ENCODE measurements at places on chromosomes 4 and X.

DNA sequence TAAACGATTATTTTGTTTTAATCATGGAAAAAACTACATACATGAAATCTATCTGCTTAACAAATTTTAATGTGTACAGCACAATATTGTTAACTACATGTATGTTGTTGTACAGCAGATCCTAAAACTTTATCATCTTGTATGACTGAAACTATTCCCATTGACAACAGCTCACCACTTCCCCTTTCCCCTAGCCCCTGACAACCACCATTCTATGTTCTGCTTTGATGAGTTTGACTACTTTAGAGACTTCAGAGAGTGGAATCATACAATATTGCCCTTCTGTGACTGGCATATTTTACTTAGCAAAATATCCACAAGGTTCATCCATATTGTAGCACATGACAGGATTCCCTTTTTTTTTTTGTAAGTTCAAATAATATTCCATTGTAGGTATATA is 185.9 kb downstream of the CFAP299 start:
- no peak for DNase-seq

GRCh38 chrX:21958916-21959315 is 18.4 kb downstream of the SMS start:
- no peak for DNase-seq

- DNase-seq, result no peak
Measured at GRCh38 chr4:98026362-98026761, 116.9 kb downstream of the STPG2 start.

DNA sequence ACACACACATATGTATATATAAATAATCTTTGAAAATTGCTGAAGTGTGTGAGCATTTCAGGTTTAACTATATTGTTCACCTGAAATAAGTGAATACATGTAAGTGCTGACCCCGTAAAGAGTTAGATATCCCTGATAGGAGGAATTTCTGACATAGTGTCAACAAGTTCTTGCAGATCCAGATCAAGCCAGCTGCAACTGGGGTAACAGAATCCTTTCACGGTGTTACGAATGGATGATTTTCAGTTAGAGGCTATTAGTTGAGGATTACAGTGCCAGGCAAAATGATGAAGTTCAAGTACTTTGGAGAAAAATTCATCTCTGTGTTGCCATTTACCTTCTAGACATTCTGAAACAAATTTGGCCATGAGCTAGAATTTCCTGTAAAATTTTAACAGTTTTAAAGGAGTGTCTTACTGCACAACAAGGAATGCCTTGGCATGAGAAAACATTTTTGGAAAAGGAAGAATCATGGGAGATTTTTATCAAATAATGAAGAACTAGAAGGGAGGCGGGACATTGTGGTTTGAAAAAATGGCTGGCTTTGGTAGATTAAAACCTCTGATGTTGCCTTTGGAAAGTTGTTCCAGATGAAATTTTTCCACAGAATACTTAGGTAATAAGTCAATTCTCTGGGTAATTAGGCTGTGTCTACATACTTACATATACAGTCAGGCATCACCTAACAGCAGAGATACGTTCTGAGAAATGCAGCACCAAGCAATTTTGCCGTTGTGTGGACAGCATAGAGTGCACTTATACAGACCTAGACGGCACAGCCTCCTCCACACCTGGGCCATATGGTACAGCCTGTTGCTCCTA is 84.4 kb upstream of the FAT1 start:
- DNase-seq, result no peak

DNA sequence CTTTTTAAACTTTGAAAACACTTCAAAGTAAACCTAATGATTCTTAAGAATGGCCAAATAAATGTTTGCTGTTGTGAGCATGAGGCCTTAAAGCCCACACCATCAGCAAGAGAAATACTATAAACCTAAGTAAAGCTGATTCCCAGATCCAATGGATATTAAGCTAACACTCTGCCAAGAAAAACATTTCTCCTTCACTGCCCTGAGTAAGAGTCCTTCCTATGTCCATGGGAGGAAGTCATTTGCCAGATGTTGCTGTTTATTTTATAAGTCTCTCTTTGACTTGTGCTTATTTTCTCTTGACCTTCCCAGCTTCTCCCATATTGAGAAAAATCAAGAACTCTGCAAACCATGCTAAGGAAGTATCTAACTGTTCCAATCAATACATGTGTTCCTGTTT is 154.3 kb upstream of the EDNRA start:
- DNase-seq, result no peak

GRCh38 chr4:148831945-148832344 is 389.7 kb upstream of the NR3C2 start:
- no peak for DNase-seq

DNA sequence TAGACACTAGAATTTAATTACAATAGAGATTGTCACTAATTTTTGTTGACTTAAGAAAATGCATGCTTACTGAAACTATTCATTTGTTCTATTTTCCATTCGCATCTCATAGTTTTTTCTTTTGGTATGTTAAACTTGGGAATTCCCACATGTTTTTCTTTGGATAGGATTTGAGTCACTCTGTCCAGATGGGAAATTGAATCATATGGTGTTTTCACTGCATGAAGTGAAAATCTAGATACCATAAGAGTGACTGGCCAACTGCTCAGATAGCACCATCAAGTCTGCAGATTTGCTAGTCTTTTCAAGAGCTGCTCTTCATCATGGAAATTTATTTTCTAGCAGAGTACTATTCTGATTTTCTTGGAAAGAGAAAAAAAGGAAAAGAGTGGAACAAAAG is 172.6 kb downstream of the FAM47B start:
- DNase-seq, result no peak

- no peak for DNase-seq
Measured at GRCh38 chrX:100615005-100615404, 21.6 kb downstream of the TSPAN6 start.

- DNase-seq, result no peak
Measured at GRCh38 chr4:574346-575161, 1.5 kb downstream of the TMEM271 start.

GRCh38 chr4:29560452-29560851 is 1159.7 kb upstream of the PCDH7 start:
- DNase-seq, result no peak

- DNase-seq, result no peak
Measured at GRCh38 chr4:144645102-144645630, 790 bp upstream of the HHIP start.

DNA sequence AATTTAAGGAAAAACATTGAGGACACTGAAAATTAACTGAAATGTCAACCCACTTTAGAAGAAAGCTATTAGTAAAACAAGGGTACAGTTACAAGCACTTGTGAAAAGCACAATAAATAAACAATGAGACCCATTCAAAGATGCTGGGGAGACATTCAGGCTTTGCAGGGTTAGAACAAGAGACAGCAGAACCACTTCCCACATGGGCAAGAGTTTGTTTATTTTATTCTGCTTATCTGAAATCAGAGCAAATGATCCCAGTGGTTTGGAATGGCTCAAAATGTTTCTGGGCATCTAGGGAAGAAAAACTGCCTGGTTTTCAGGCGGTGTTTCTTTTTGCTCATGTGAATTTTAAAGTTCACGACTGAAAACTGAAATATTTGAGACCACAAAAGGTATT is 42.4 kb downstream of the PPP3CA start:
- no peak for DNase-seq

DNA sequence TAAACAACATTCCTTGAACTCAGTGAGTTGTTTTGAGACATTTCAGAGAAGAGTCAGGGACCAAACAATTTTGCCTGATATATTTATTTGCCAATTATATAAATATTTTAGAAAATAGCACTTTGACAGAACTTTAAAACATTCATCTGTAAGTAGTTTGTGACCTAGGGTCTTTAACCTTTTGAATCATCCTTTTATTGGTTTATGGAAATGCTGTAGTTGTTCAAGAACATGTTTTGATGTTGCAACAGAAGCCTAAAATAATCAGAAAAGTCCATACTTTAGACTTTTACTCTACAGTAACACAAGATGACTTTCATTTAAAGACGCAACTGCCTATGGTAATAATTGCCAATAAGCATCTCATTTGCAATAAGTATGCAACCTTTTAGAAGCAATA is 43.0 kb downstream of the CXCL1 start:
- no peak for DNase-seq

- DNase-seq, result no peak
Measured at GRCh38 chr4:150142831-150143230, 64.6 kb downstream of the DCLK2 start.

GRCh38 chr4:116668190-116668589 is 417.2 kb downstream of the TRAM1L1 start:
- no peak for DNase-seq

GRCh38 chr4:151745481-151746231 is 15.2 kb downstream of the GATB start:
- DNase-seq, result no peak

DNA sequence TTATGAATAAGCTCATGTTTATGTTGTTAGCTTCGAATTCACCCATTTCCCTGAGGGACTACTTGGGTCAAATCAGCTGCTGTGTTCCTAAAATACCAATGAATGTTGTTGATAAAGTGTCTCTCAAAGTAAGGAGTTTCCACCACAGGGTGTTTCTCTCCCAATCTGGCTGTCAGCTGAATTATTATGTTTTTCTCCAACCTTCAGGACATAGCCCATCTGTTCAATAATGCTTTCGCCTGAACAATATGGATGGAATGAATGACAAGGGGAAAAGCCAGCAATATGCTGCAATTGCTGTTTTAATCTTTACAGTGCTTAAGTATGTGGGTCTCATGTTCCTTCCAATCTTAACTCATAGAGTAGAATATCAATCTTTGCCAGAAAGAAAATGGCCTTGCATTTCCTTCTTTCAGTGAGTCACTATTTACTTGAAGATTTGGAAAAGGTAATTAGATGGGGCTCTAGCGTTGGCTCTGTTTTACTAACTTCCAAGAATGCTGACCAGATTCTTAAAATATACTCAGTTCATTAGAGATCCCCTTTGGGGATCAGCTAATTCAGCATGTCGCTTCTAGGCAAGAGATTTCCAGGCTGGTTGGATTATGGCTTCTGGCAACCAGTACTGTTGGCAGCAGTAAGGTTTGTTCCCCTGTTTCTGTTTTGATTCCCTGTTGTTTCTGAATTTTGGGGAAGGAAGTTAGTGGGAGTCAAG is 410.5 kb downstream of the PPP3CA start:
- no peak for DNase-seq

DNA sequence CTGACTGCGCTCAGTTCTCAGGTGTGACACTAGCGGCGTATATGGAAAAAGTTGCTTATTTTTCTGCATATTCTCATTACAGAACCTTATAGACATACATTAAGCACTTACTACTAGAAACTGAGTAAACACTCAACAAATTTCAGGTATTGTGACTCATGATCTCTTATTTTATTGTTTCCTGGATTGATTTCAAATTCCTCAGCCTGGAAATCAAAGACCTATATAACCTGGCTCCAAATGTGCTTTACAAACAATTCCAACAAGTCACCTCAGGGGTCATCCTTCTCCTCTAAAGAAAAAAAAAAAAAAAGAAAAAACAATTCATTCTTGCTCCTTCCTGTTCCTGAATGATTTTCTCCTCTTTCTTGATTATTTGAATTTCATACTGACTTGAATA is 152.3 kb downstream of the ADAM29 start:
- no peak for DNase-seq

DNA sequence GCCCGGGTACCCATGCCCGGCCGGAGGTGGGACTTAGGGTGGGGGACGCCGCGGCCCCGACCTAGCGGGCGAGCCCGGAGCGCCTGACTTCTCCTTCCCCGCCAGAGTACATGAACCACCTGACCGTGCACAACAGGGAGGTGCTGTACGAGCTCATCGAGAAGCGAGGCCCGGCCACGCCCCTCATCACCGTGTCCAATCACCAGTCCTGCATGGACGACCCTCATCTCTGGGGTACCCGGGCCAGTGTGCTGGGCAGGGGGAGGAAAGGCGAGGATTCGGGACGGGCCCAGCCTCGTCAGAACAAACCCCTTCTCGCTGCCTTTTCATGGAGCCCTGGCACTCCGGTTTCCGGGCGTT is 622 bp downstream of the TAFAZZIN start:
- DNase-seq, result no peak

DNA sequence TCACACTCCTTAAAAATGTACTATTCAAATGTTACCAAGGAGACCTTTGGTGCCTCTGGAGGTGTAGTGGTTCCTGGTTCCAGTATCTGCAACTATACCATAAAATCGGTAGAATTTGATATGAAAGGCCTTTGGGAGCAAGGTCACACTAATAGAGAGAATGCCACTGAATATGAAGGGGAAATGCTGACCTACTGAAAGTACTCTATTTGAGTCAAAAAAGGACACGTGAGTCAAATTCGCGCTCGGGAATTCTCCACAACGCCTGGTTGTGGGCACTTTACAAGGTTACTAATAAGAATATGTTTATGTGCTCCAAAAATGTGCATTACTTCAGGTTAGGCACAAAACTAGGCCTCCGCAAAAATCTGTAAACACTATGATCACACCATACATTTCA is 39.5 kb upstream of the RELL1 start:
- no peak for DNase-seq

DNA sequence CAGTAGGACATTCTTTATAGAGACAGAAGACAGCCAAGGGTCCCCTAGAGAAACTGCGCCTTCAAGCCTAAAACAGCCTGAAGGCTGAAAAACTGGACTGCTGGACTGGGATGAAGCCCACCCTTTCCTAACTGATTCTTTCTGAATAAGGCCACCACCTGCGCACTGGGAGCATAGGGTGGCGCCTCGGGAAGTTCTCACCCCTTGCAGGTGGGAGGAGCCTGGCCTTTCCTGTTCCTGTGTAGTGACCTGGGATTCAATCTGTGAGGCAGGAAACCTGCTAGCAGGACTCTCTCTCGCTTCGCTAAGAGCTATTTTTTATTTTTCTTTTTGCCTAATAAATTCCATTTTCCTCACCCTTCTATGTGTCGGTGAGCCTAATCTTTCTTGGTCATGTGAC is 61.8 kb upstream of the KLHL13 start:
- DNase-seq, result no peak

GRCh38 chr4:13547485-13548041 is 3.3 kb upstream of the NKX3-2 start:
- no peak for DNase-seq

DNA sequence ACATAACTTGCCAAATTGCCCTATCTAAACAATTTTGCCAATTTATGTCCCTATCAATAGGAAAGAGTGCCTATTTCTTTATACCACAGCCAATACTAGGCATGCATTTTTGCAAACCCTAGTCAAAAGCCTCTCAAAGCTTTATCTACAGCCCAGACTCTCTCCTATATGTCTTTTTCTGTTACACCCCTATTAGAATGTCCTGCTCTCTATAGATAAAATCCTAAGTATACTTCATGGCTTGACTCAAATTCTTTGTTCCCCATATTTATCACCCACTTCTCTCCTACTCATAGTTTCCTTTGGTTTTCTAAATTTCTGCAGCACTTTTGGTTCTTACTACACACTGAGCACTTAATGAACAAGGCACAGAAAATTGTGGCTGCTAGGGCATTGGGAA is 38.0 kb downstream of the NUP62CL start:
- no peak for DNase-seq

DNA sequence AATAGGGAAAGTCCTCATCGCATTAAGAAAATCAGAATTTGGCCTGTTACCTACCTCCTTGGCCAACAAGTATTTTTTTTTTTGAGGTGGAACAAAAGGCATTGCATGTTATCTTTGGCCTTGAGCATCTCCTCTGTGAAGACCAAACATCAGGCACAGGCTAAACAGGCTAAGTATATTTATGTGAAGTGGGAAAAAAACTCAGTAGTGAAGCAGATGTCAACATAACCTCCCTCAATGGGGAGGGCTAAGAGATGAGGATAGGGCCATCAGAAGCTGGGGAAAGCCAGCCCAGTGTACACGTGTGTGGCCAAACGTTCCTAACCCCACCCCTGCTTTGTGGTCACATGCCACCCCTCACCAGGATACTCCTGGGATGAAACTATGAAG is 102.5 kb downstream of the FNIP2 start:
- DNase-seq, result no peak

- DNase-seq, result no peak
Measured at GRCh38 chrX:125810856-125811255, 355.2 kb downstream of the DCAF12L2 start.
